ENCODE measurements at places on chromosomes 2 and 18.

DNA sequence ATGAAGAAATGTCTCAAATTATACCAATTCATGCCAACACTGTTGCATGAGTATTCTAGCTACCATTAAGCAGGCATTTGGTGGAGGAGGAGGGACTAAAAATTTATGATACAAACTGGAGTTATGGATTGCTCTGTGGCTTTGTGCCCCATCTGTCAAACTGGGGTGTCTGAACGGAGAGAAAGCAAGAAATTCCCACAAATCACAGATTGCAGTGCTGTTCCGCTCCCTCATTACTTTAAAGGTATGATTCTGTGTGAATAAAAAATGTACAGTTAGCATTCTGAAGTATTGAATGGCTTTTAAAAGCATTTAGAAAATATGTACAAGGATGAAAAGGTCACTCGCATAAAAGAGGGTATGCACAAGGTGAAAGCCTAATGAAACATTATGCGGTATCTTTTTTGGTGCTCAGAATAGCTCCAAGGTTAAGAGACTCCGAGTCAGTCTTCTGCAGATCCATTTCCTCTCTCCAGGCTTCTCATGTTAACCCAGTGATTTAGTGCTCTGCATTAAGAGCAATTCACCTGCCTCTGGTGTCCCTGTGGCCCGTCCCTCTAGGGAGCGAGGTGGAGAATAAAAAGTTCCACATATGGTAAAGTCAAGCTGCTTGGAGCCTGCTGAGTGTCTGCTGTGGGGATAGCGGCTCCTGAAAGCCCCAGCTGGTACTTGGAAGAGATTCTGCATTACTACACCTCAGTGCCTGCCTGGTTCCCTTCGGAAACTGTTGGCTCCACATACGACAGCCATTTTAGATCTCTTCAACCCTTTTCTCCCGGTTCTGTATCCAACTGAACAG lies 184.2 kb downstream of the ZNF521 start:
- DNase-seq, result no peak

- DNase-seq, result no peak
Observed at GRCh38 chr2:176125772-176126054, 3.2 kb downstream of the HOXD9 start.

GRCh38 chr2:217482056-217482710 lies 520.6 kb downstream of the TNS1 start:
- DNase-seq, result no peak

DNA sequence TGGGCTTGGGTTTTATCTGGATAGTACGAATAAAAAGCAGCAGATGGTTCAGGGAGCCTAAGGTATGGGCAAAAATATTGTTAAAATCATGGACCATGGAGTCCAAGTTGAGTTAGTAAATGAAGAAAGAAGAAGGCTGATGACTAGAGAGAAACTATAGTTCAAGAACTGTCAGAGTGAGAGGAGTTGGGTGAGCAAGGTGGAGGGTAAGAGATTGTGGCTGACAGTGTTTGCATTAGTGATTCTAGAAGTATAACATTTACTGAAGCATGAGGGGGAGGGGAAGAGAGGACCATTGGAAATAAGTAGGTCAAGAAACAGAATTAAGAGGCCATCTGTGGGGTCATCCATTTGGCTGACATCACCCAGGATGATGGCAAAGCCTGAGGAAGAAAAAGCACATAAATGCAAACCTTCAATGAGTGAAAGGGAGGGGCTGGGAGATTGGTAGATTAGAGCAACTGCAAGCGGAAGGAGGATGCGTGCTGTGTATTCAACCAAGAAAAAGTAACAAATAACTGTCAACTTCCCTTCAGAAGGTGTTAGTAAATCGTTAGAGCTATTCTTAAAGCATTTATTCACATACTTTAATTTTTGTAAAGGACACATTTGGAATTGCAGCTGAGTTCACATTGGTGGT lies 392.8 kb downstream of the TSN start:
- DNase-seq, result no peak

GRCh38 chr2:156706576-156706975 lies 270.4 kb downstream of the GPD2 start:
- DNase-seq, result no peak

DNA sequence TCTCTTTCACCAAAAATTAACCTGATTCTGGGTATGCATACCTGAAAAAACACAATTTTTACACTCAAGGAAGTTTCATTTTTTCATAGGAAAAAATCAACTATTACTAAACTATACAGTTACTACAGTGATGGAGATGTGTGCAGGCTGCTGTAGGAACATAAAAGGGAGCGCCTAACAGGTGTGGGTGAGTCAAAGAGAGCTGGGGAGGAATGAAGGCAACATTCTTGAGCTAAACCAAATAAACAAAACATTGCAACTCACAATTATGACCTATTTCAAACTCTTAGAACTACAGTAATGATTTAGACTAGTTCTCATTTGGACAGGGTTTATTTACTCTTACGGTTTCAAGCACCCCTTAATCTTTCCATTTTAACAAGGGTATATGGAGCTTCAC lies 13.4 kb upstream of the CLASP1 start:
- DNase-seq, result no peak

DNA sequence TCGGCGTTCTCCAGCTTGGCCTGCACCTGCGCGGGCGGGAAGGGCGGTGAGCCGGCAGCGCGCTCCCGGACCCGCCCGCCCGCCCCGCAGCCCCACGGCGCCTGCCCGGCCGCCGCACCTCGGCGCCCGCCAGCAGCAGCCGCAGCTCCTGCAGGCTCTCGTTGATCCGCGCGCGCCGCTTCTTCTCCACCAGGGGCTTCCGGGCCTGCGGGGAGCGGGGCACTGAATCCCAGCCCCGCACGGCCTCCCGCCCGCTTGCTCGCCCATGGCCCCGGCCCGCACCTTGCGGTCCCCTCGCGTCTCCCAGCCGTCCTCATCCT lies 335 bp downstream of the HES6 start:
- DNase-seq, result no peak

DNA sequence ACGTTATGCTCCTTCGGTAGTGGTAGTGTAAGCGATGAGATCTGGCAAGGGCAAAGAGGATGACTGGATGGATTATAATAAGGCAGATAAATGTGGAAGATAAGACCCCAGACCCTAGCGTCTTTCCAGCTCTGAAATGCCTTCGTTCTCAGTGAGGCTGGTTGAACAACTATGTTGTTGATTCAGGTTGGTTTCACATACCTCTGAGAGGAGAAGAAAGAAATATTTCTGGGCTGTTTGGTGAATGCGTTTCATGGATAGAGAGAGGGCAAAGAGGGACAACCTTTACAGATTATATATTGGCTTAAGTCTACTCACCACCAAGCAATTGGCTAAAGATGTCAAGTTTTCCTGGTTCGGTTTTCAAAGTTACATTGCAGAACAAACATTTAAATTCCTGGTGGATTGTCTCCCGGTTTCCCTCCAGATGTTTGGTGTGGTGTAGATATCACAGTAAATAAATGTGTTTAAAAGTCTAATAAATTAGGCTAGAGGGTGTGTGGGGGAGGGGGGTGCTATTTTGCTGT lies 190.1 kb upstream of the GLI2 start:
- DNase-seq, result no peak

- DNase-seq, result no peak
Observed at GRCh38 chr2:106977717-106978116, 91.8 kb upstream of the ST6GAL2 start.

- DNase-seq, result no peak
Observed at GRCh38 chr18:60145776-60146175, 226.8 kb downstream of the MC4R start.

DNA sequence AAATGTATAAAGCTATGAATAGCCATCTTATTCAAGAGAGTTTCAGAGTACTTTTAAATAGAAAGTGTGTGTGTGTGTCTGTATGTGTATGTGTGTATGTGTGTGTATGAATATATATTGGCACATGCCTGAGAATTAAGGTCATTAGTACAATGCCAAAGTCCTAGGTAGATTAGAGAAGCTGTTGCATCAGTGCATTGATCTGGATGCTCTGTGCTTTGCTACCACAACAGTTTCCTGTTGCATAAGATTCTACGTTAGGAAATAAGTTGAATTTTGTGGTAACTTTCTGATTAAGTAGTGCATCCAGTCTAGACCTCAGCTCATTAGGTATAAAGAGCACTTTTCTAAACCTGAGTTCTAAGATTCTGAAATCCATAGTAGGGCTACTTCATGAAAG lies 1102.8 kb upstream of the KLHL29 start:
- no peak for DNase-seq

DNA sequence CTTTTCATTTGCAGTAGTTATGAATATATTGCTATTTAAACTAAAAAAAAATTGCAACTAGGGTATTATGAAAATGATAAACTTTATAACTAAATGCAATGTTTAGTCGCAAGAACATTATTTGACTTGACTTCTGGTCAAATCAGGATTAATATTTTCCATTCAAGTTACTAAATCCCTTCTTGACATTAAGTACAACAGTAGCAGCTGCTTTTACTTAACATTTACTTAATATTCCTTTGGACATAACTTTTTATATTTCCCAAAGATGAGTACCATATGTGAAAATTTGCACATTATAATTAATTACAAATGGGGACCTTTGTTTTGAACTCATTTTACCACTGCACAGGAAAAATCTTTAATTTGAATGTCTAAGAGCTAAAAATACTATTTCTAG lies 74.0 kb downstream of the PMS1 start:
- DNase-seq, result no peak

DNA sequence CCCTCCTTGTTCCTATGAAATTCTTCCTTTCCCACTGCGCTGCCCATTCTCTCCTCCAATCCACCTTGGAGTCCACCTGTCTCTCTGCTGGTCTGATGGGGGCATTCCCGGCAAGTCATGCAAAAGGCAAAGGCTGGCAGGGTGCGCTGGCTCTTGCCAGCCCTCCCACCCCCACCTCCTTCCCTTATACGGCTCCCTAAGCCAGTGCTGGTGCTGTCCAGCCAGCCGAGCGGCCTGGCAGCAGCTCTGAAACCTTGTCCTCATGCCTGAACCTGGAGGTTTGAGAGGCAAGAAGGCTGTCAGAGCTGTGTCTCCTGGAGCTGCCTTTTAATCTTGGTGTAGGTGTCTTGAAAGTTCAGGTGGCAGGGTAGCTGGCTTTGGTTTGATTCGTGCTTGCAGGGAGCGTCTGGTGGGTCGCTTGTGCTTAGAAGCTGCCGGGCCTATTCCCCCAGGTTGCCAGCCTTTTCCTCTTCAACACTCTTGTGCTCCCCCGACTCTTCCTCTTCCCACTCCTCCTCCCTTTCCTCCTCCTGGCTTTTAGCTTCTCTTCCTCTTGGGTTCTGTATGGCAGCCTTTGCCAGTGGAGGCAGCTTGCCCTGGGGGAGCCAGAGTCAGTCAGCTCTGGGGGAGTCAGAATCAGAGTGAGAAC lies 748 bp downstream of the LIPG start:
- DNase-seq, result no peak
